Hepatic stellate cell (primary cell): ENCODE measurements at places on chromosomes 5 and 9.

DNA sequence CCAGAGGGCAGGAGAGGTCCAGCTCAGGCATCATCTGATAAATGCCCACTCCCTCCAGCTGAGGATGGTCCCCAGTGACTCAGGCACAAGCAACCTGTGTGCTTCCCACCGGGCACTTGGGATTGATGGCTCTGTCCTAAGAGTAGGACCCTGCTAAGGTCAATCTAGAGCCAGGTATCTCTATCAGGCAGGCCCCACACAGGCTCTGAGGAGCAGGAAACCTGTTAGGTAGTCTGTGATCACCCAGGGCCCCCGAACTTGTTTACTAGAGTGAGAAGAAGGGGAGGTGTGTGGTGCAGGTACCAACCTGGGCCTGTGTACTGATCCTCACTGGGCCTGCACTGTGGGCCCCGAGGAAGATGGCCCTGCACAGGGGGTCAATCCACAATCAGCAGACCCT is 119.6 kb upstream of the FSTL4 start:
- DNase-seq: no peak

GRCh38 chr5:102833146-102833545 is 78.0 kb downstream of the PAM start:
- no peak for DNase-seq

GRCh38 chr9:75084081-75084672 is 3.8 kb downstream of the NMRK1 start:
- DNase-seq: no peak

DNA sequence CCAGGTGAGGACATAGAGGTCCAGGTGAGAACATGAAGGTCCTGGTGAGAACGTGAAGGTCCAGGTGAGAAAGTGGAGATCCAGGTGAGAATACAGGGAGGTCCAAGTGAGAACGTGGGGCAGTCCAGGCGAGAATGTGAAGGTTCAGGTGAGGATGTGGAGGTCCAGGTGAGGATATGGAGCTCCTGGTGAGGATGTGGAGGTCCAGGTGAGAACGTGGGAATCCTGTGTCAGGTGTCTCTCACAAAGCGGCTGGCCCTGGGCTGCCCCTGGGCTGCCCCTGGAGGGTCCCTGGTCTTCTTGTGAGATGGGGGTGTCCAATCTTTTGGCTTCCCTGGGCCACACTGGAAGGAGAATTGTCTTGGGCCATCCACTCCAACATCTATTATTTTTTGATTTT is 133.4 kb downstream of the MRPL36 start:
- no peak for DNase-seq

GRCh38 chr5:164472165-164472564 is 966.7 kb downstream of the MAT2B start:
- no peak for DNase-seq

DNA sequence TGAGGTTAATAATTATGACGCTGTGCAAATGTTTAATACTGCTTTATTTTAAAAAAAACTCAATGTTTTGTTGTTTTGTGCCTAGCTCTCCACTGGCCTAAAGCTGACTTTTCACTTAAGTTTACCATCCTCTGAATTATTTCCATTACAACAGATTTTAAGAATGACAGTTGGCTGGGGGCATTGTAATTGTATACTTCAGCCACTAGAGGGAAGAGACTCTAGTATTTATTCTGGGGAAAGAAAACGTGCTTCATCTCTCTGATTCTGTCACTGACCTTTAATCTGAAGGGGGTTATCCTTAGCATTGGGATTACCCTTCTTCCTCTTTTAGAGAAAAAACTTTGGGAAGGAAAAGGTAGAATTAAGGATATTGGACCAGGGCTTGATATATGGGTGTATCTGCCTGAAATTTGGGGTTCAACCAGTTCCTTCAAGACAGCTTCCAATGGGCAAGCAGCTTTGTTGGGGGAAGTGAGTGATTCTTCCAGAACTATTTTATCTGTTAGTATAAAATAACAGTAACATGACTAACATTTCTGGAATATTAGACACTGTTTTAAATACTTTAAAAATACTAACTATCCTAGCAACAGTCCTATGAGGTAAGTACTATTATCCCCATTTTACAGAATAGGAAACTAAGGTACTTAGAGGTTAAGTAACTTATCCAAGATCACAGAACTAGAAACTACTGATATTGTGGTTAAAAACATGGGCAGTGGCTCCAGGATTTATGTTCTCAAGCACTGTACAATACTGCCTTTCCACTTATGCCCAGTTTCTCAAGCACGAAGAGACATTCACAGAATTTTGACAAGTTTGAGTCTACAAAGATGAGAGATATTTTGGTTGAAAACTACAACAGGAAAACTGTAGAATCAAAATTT is 208.4 kb downstream of the CD180 start:
- DNase-seq: no peak

DNA sequence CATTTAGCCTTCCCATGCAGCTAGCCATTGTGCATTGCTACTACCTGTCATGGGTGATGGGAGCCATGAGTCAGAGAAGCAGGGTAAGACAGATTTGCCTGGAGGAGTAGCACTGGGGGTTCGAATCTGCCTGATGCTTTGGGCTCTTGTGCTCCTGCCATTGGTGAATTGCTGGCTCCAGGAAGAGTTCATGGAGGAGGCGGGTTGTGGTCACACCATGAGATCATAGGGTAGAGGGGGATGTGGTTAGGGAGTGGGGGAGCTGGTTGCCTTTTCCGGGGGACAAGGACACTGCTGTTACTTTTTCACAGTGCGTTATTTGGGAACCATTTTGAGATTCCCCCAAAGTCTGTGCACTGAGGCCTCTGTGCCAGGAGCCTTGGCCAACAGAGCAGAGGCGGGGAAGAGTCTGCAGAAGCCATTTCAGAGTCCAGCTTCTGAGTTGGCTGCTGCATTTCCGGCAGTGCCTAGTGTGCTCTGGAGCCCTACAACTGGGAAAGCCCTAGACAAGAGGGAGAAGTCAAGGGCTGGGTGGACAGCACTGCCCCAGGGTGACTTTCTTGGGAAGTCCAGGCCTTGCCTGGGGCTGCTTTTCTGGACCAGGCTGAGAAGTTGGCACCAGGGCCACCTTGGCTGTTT is 6.2 kb downstream of the ANGPTL2 start:
- DNase-seq: no peak

DNA sequence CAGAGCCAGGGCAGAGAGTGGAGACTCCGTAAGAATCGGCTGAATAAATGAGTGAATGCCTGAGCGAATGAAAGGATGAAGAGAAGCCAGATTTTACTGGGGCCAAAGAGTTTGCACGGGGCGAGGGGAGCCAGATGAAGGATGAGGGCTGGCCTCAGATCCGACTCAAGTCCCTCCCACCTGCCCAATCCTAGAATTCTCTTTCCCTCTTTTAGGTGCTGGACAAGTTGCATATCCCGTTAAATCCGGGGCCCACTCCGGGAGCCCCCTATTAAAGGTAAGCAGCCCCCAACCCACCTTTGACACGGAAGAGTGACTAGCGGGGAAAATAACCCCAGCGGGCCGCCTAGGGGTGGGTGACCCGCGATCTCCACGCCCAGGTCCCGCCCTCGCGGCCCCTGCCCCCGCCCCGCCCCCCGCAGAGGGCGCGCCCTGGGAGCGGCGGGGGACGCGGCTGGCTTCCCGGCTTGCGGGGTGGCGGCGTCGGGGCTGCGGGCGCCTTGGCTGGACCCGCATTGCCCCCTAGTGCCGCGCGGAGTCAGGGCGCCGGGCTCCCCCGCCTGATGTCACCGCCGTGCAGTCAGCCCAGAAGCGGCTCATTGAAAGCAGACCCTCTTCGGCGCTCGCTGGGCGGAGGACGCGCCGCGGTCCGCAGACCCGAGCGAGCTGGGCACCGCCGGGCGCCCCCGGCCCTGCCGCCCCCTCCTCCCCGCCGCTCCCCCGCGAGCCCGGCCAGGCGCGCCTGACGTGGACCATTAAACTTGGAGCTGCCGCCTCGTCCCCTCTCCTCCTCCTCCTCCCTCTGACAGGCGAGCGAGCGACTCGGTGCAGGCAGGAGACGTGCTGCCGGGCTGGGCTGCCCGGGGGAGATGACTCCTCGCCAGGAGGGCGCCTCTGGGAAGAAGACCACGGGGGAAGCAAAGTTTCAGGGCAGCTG is at the start of gene ADRA1B:
Gene ADRA1B (plus strand): TSS at position 579 of the 937 bp plus-strand sequence. CDS start 424 bp downstream, outside the sequence.
- peak; percentile 88 for DNase-seq

- no peak for DNase-seq
Measured at GRCh38 chr5:43469671-43470391, 13.8 kb downstream of the TMEM267 start.

- no peak for DNase-seq
Measured at GRCh38 chr5:149870232-149870631, 74.4 kb downstream of the PDE6A start.

DNA sequence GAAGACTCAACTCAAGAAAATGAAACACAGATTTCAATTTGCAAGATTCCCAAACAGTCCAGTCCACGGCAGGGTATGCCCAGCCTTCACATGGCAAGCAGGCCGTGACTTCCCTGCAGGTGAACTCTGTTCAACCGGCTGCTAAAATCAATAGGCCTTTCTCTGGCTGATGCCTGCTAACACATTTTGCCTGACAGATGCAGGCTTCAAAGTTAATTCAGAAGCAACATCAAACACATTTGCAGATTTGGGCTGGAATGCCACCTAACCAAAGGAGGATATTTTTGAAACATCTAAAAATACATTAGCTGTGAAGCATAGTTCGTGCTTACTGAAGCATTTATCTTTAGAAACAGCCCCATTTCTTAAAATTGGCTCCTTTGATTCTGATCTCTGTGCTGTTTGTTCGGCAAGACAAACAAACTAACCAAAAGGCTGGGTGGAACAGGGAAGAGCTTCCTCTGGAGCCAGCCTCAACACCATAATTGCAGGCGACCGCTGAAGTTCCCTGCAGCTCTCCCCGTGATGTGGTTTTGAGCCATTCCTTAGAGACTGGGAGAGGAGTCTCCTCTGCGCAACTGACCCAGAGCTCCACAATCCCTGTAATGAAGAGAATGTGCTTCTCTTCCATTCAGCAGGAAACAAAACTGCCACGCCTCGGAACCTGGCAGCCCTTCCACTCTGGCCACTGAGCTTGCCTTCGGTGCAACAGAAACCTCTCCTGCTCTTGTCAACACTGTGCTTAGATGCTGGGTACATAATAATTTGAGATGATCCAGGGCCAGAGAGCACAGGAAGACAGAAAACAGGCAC is 126.5 kb downstream of the MYO10 start:
- peak; percentile 79 for DNase-seq

DNA sequence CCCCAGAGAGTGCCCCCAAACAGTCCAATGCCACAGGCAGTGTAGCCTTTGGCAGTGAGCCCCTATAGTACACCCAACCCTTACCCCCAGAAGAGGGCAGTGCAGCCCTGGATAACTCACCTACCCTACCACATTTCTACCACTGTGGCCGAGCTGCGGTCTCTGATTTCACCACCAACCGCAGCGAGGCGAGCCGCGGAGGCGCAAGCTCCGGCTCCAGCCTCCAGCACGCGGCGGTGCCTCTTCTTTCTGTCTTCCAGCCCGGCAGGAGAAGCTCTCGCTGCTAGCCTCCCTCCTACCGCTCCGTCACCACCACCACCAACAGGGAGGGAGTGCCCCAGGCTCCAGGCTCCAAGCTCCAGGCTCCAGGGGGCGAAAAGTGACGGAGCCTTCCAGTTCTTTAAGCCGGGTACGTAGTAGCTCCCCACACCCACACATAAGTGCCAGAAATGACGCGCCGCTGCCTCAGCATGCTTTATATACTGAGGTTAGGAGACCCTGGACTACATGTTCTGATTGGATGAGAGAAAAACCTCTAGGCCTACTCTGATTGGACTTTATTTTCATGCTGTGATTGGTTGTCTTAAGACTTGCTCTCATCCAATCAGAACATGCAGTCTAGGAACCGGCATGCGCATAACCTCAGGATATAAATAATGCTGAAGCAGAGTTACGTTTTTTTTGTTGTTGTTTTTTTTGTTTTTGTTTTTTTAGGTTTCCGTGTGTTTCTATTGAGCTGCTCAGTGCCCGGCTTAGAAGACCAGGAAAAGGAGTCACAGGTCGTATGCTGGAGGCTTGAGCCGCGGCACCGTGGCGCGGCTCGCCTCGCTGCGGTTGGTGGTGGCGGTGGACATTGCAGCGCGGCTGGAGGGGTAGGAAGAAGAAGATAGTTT is at the start of gene PCAT7:
Gene PCAT7 (plus strand): TSS at position 645 of the 893 bp plus-strand sequence.
- no peak for DNase-seq

- no peak for DNase-seq
Measured at GRCh38 chr5:98179791-98180755, 593.4 kb upstream of the RGMB start.

DNA sequence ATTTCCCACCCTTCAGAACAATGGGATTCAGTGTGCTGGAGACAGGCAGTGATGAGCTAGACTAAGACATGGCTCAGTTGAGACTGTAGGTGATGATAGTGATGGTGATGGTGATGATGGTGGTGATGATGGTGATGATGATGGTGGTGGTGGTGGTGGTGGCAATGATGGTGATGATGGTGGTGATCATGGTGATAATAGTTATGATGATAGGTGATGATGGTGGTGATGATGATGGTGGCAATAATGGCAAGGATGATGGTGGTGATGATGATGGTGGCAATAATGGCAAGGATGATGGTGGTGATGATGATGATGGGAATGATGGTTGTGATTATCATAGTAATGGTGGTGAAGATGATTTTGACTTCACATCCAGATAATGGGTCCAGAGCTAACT is 176.7 kb downstream of the NXNL2 start:
- no peak for DNase-seq

DNA sequence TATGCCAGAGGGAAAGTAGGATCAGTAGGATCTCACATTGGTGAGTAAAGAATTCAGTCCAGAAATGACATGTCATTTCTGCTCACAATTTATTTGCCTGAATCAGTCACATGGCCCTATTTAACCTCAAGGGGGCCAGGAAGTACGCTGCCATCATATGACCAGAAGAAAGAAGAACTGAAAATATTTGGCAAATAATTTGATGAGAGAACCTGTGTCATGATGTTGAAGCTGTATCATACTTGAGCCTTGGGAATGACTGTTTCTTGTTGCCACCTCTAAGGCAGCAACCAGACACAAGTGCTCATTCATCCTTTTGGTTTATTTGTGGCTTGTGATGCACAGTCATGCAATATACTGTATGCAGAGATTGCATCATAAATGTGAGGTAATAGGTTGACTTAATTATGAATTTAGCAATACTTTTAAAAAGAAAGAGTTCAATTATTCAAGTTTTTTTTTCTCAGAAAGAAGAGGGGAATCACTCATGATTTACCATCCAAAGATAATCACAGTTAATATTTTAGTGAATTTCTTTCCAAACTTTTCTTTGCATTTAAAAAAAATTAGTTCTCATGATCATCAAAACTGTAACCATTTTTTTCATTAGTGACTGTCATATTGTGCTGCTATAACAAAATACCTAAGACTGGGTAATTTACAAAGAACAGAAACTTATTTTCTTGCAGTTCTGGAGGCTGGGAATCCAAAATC is 8.2 kb upstream of the ZFYVE16 start:
- DNase-seq: no peak

- no peak for DNase-seq
Measured at GRCh38 chr5:125526966-125527365, 780.5 kb upstream of the ZNF608 start.
